Caki2 (cell line): ENCODE measurements at places on chromosomes 4 and X. TPM values are rescaled to one million over a fixed set of nuclear protein-coding genes. Genes with fewer than 3 reads are reported as not detected.

Gene FGB
- 0.37 TPM in 1 of 2 replicates, not detected in the other for total RNA-seq

Gene CLNK
- total RNA-seq, result not detected in 2 replicates

Gene APBB2
- 19.8 and 24.3 TPM in 2 replicates for total RNA-seq

Gene ADRA2C
- 17.6 and 27.3 TPM in 2 replicates for total RNA-seq

Gene SOWAHB
- not detected in 2 replicates for total RNA-seq

Gene NAA11
- not detected in 2 replicates for total RNA-seq

Gene MAGEA2B
- not detected in 2 replicates for total RNA-seq

Gene ODAPH
- total RNA-seq, result 0.17 TPM in 1 of 2 replicates, not detected in the other

Gene CXCL13
- not detected in 2 replicates for total RNA-seq

Gene PUDP
- total RNA-seq, result 0.27 and 1.6 TPM in 2 replicates

Gene CENPVL1
- not detected in 2 replicates for total RNA-seq

Gene PGAM4
- not detected in 2 replicates for total RNA-seq

Gene DCAF8L2
- not detected in 2 replicates for total RNA-seq

Gene EGFL6
- total RNA-seq, result not detected in 2 replicates

Gene PHEX
- 0.30 and 0.41 TPM in 2 replicates for total RNA-seq

Gene GYG2
- total RNA-seq, result 3.2 and 3.7 TPM in 2 replicates

Gene HDAC8
- total RNA-seq, result 26.1 and 40.9 TPM in 2 replicates

Gene ARSD
- total RNA-seq, result 14.8 and 22.8 TPM in 2 replicates

Gene TMPRSS11E
- 0.96 TPM in 1 of 2 replicates, not detected in the other for total RNA-seq

Gene SPATA4
- total RNA-seq, result not detected in 2 replicates

Gene QRFPR
- 3.4 and 13.8 TPM in 2 replicates for total RNA-seq

Gene PAGE4
- total RNA-seq, result not detected in 2 replicates

Gene NAT8L
- total RNA-seq, result 2.7 and 3.0 TPM in 2 replicates

Gene VCX3A
- total RNA-seq, result not detected in 2 replicates

Gene GNRHR
- total RNA-seq, result not detected in 2 replicates

Gene RPS6KA6
- total RNA-seq, result 0.95 and 4.0 TPM in 2 replicates

Gene PLK4
- 11.5 and 13.5 TPM in 2 replicates for total RNA-seq

Gene DIPK2B
- total RNA-seq, result not detected in 2 replicates

Gene MAGEB10
- total RNA-seq, result not detected in 2 replicates

Gene REPS2
- total RNA-seq, result 0.03 and 0.17 TPM in 2 replicates

Gene SYAP1
- 54.8 and 56.8 TPM in 2 replicates for total RNA-seq

Gene SSX2B
- total RNA-seq, result 0.24 TPM in 1 of 2 replicates, not detected in the other

Gene TEX13D
- not detected in 2 replicates for total RNA-seq

Gene JCHAIN
- total RNA-seq, result not detected in 2 replicates

Gene MAGEA6
- not detected in 2 replicates for total RNA-seq

Gene CHRDL1
- 0.17 and 0.72 TPM in 2 replicates for total RNA-seq

Gene FUNDC1
- total RNA-seq, result 17.6 and 25.5 TPM in 2 replicates

Gene LONRF3
- 5.0 and 13.8 TPM in 2 replicates for total RNA-seq

Gene FNIP2
- total RNA-seq, result 20.9 and 43.5 TPM in 2 replicates

Gene SRPX2
- 5.8 and 11.2 TPM in 2 replicates for total RNA-seq
